Stimulated activated CD4-positive, alpha-beta T cell treated with anti-CD3 and anti-CD28 coated beads, Interleukin-1b, Interleukin-23, amount 100 ng/mL, for 1 hour (primary cell): ENCODE measurements at places on chromosomes 2 and 18.

DNA sequence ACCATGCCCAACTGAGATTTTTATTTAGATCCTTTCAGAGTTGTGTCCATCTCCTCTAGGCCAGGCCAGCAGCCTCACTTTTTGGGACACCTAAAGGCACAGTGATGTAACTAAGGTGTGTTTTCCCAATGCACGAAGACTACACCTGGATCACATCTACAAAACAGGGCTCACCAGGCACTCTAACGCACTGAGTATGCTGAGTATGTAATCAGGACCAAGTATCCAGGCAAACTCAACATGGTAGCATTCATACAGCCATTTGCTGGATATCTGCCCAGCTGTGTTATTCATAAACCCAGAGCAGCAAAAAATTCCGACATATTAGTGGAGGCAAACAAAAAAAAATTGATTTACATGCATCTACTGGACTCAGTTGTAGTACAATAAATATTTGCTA lies 33.8 kb downstream of the LPIN2 start:
- no peak for DNase-seq

GRCh38 chr2:6401301-6401700 lies 464.4 kb downstream of the CMPK2 start:
- DNase-seq: no peak

DNA sequence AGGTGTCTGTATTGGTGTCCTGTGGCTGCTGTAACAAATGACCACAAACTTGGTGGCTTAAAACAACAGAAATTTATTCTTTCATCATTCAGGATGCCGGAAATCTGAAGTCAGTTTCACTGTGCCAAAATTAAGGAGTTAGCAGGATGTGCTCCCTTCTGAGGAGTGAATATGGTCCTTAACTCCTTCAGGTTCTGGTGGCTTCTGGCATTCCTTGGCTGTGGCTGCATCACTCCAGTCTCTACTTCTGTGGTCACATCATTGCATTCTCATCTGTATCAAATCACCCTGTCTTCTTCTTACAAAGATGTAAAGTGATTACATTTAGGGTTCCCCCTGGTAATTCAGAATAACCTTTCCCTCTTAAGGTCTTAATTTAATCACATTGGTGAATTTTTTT lies 12.6 kb downstream of the GPD2 start:
- no peak for DNase-seq

DNA sequence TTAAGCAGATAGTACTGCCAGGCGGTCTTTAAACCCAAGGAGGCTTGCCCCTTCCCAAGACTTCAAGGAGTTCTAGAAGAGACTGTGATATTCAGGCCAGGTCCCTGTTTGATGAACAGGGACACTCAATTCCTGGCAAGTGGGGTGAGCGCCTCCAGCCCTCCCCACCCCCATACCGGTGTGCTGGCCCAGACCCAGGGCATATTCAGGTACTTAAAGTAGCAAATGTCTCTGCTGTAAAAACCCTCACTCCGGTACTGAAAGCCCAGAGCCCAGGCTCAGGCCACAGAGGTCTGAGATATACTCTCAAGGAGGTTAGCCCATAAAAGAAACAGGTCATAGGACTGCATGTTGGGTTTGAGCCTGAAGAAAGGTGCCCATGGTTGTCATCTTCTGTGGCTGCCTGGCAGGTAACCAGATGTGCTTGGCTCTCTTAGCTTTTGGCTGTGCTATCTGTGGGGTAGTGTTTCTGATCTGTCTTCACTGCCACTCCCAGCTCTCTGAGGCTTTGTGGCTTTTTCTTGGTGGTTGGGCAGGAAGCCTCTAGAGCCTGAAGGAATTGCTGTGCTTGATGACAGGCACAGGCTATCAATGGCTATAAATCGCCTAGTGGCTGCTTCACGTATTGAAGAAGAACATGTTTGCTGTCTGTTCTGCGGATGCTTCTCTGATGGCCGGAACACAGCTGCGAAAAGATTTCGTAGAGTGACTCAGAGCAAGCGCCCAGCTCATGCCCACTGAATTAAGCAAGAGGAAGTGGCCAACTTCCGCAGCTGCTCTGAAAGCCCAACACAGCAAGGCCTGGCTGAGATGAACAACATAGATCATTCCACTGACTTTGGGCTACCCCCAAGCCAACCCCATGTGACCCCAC lies 63.3 kb upstream of the ALPP start:
- DNase-seq: peak; percentile 47

GRCh38 chr2:189613077-189613636 lies 32.6 kb upstream of the SLC40A1 start:
- DNase-seq: no peak

DNA sequence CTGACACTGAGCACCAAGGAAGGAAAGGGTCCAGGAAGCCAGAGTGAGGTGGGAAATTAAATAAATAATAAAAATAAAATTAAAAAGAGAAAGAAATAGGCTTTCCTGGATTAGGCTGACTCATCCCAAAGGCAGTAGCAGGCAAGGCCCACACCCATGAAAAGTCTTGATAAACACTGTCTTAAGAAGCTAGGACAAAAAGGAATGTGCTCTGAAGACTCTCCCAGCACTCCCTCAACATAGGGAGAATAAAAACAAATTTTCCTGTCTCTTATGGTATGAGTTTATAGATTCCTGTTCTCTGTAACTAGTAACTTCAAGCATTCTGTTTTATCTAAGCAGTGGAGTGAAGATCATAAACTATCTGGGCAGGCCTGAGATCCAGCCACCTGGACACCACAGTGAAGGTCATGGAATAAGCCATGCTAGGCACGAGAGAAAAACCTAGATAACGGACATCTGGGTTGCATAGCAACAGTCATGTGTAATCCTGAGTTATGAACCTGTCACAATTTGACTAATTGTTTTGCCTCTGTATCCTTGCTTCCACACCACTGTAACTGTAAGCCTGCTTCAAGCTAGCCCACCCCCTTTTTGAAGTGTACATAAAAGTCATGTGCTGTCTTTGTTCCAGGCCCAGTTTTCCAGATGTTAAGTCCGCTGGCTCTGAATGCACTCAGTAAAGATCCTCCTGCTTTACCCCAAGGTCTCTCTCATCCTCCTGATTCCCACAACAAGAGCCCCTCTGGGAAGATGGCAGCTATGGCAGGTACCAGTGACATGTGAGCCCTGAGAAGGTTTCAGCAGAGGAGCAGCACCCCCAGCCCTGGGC lies 107.8 kb downstream of the NDUFA10 start:
- no peak for DNase-seq

DNA sequence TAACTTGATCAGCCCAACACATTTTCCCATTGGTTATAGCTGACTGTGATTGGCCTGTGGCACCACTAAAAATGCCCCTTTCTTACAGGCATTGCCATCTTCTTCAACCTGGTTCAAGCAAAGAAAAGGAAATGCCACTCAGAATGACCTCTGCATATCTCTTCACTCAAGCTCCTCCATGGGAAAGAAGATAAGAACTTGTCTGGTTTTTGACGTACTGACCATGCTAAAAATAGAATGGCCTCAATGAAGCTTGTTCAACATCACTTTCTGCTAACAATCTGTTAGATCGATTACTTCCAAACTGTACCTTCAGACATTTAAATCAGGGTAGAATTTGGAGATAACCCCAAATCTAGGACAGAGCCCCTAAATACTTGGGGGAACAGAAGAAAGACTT lies 109.5 kb downstream of the CABYR start:
- no peak for DNase-seq

DNA sequence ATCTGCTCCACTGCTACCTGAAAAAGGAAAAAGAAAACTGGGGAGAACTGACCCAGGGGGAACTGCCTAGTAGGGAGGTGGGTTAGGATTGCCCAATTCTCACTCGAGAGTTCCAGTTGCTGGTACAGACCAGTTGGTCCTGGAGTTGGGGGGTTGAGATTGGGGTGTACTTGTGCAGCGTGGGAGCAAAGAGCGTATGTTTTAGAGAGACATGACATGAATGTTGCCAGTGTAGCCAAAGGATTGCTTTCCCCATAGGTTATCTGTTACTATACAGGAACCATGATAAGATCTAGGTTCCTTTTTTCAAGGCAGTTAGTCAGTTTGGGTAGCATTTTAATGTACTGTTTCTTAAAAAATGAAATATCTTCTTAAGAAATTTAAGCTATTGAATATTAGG lies 68.6 kb downstream of the APLF start:
- DNase-seq: no peak

GRCh38 chr2:145323512-145323911 lies 803.6 kb upstream of the ZEB2 start:
- DNase-seq: no peak

DNA sequence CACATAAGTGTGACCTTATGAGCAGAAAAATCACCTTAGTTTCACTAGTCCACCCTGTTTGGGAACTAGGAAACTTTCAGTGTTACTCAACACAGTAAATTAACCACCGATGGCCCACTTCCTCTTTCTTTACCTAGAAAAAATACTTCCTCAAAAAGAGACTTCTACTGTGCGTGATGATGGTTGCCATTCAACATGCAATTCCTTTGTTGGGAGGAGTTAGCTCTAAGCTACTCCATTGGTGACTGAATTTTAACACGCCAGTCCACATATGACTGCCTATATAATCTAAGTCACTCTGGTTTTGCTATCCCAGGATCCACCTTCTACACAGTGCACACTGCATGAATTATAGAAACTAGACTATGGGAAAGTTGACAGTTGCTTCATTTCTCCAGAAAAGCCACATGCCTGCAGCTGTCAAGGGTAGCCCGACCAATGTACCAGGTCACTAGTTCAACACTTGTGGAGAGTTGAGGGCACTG lies 47.8 kb upstream of the REG3G start:
- no peak for DNase-seq

DNA sequence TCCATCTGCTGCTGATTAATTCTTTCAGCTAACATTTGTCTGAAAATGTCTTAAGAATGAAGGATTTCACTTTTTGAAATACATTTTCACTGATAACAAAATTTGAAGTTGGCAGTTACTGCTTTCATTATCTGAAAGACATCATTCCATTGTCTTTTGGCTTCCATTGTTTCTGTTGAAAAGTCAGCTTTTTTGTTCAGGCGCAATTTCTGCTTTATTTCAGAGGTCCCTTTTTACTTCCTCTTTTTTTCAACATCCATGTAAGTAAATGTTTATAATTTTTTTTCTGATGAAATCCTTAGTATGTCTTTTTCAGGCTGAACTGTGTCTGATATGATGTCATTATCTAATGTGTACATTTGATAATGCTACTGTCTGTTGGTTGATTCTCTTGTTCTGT lies 184.2 kb downstream of the RND3 start:
- no peak for DNase-seq

DNA sequence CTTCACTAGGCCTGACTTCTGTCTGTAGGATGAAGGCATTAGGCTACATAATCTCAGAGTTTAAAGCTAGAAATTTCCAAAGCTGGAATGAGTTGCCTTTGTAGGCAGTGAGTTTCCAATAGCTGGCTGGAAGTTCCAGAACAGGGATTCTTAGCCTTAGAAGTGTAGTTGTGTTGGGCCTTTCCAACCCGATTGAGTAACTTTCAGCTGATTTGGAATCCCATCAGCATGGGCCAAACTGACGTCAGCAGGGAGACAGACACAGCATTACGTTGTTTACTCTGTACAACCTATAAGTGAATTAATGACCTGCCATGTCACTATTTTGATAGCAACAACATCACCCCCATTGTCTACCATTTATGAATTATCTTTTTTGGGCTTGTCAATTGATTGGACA lies 56.9 kb downstream of the SETBP1 start:
- no peak for DNase-seq

GRCh38 chr2:150783896-150784295 lies 296.4 kb upstream of the RND3 start:
- DNase-seq: no peak

- DNase-seq: no peak
These were observed 7.7 kb downstream of the TSHZ1 start for GRCh38 chr18:75218065-75218923.

GRCh38 chr2:96846825-96847224 lies 3.0 kb upstream of the ANKRD23 start:
- no peak for DNase-seq

- no peak for DNase-seq
These were observed 506.6 kb upstream of the SPHKAP start for GRCh38 chr2:228688007-228688645.

DNA sequence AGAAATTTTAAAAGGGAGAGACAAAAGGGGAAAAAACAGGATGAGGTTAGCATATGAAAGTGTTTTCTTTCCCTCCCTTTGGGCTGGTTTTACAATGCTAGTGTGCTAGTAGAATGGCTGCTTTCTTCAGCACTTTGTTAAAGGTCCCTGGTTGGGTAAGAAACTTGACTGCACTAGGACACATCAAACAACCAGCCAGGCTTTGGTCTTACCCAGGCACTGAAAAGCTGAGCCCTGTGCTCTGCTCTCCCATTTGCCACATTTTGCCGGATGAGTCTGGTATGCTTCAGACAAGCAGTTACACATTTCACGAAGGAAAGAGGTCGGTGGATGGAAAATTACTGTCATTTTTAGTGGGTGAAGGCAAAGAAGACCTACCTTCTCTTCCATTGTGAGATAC lies 242.0 kb downstream of the DPP10 start:
- DNase-seq: no peak

DNA sequence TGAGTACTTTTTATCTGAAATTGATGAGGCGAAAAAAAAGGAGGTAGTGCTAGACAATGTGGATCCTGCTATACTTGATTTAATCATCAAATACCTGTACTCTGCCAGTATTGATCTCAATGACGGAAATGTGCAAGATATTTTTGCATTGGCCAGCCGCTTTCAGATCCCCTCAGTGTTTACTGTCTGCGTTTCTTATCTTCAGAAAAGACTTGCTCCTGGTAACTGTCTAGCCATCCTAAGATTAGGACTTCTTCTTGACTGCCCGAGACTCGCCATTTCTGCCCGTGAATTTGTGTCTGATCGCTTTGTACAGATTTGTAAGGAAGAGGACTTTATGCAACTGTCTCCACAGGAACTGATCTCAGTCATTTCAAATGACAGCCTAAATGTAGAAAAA lies 453 bp downstream of the KLHL41 start:
- no peak for DNase-seq

- DNase-seq: no peak
These were observed 83.0 kb downstream of the FAM117B start for GRCh38 chr2:202717598-202718310.

DNA sequence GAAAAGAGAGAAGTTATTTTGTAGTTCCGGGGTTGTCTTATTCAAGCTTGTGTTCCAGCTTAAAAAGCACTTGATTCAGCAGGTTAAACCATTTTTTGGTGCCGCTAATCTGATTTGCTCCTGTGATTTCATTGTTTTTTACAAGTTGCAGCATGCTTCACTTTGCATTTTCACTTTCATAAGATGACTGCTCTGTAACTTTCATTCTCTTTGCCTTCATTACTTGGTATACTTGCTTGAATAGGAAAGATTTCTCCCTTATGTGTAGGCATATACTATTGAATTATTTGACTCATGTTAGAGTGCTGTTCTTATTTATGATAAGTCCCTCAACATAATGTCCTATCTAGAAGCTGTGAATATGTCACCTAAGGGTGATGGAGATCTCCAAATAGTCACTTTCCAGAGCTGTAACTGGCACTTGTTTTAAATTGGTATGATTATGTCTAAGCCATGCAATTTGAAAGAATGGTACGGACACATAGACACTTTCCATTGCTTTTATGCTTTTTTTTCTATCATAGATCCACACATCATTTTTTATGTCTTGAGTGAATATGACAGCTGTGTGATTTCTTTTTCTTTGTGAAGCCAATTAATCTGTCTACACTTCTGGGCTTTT lies 254.5 kb downstream of the DSEL start:
- DNase-seq: no peak

GRCh38 chr2:134155134-134155533 lies 98.7 kb upstream of the MGAT5 start:
- no peak for DNase-seq
